ENCODE measurements at places on chromosomes 6 and 20.

DNA sequence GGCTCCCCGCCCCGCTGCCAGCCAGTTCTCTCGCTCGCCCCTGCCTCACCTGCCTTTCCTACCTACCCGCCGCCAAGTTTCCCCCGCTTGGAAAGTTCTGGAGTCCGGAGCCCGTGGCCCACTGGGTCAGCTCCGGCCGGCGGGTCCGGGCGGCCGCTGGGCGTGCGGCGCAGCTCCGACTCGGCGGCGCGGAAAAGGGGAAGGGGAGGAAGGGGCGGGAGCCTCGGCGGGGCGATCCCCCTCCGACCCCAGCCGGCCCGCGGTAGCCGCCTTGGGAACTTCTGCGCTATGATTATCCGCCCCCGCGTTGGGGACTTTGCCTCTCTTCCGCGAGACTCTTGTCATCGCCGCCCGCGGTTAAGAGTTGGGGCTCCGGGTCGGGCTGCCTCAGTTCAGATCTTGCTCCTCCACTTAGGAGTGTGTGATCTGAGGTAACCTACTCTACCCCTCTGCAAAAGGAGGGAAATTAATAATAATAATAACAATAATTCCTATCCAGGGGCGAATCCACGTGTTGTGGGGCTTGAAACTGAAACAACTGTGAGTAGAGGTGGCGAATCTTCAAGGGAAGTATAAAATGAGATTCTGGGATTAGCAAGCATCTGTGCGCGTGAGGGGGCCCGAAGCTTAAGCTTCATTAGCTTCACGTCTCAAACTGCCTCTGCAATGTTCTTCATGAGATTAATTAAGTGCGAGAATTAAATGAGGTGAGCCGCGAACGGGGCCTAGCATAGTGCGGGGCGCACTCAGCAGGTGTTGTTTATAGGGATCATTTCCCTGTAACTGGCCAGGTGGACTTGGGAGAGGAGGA lies 30.8 kb downstream of the SF3B5 start:
- no peak for DNase-seq

DNA sequence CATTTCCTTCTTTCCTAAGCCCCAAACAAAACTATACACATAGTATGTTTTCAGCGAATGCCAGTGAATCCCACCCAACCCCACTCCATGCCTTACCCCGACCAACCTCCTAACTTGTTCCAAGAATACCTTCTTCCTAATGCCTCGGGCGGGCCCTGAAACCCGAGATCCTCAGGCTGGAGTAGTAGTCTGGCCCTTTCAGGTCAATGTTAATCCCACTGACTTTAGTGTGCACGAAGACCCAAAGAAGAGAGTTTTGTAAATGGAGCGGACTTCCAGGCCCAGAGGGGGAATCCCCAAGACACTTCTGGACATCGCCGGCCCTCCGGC lies 394 bp downstream of the YIPF3 start:
- no peak for DNase-seq

DNA sequence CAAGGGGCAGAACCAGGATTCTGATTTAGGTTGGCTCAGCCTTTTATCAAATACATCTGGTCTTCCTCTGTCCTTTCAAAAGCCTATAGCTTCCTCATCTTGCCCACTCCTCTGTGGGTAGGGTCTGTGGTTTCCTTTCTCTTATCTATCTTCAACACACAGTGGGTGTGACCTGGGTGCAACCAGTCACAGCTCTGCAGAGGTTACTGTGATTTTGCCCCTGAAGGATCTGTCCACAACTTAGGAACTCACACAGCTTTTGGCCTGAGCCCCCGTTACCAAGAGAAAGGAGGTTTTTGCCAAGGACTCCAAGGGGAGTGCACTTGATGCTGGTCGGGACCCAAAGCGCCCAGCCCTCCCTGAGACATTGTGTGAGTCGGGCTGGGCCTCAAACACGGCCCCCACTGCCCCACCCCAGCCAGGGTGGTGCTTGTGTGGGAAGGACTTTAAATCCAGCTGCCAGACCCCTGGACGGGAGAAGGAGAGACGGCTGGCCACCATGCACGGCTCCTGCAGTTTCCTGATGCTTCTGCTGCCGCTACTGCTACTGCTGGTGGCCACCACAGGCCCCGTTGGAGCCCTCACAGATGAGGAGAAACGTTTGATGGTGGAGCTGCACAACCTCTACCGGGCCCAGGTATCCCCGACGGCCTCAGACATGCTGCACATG lies at the start of gene PI16:
PI16 (plus strand) TSS at position 477 of the 670 bp plus-strand sequence; CDS start at position 500, 23 bp downstream.
- DNase-seq: no peak

DNA sequence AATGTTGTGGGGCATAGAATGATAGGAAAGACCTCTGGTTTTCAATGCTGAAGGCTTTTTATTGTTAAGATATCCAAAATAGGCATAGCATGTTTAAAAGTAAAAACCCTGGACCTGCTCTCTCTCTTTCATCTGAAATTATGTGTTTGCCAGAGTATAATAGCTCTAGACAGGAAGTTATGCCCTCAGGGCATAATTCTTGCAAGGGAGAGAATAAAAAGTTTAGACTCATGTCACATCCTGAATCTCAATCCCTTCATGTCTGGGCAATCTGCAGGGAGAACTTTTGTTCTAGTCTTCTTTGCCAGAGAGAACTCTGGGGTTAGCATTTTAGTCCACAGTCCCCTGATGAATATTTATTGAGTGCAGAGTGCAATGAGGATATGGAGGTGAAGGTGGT lies 297.3 kb upstream of the FLRT3 start:
- no peak for DNase-seq

Data from NCI-H2029 treated with DMSO at 0.1 percent for 48 hours (cell line).